Effector memory CD4-positive, alpha-beta T cell (primary cell): ENCODE measurements at places on chromosomes 6 and 20.

GRCh38 chr6:133198725-133199124 is 42.4 kb upstream of the EYA4 start:
- no peak for DNase-seq

- DNase-seq = no peak
These were observed 37.5 kb downstream of the MAK start for GRCh38 chr6:10800810-10801209.

GRCh38 chr20:35721621-35722020 is 20.4 kb downstream of the RBM39 start:
- no peak for DNase-seq

- DNase-seq = no peak
These were observed 314.0 kb upstream of the RSPO3 start for GRCh38 chr6:126804332-126805064.

- no peak for DNase-seq
These were observed 214.0 kb downstream of the ZFAND3 start for GRCh38 chr6:38033442-38033982.

DNA sequence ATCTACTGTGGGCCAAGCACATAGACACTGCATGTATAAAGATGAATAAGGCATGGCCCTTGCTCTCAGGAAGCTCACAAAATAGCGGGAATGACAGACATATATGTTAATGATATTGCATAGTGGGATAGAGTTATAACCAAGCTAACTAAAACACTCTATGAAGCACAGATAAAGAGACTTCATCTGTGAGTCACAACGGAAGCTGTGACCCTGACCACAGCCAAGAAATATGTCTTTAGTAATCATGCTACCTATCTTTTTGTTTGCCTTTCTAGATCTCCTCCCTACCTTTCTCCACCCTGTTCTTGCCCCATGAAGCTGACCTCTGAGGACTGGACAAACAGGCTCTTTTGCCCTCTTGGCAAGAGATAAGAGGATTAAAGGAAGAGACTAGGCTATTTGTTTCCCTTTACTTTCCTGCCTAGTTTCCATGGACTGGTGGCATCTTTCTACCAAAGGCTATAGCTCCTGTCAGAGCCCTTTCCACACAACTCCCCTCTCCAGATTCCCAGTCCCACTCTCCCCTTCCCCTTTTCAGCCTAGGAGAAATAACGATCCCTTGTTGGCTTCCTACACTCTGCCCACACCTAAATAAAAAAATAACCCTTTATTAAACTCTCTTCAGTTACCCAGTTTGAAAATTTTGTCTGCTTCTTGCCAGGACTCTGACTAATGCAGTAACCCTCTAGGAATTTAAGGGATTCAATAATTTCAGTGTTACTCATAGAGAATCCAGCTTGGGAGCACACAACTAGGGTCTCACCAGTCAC is 504.9 kb upstream of the MARCKS start:
- DNase-seq = no peak

GRCh38 chr6:142537612-142538478 is 236.0 kb downstream of the ADGRG6 start:
- DNase-seq = no peak

DNA sequence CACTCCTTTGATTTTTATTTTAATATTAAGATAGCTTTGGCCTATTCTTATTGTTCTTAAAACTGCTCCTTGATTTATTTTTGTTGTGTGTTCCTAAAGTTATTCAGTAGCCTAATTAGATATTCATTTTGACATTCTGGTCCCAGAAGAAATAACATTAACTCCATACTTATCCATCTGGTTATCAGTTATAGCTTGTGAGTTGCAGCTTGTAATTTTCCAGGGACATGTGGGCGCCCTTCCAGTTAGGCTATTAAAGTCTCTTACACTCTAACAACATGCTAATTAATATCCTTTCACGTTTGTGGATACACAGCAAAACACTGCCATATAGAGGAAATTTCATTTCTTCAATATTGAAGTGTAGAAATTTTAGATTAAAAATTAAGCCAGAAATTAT is 987.5 kb downstream of the HACE1 start:
- no peak for DNase-seq

DNA sequence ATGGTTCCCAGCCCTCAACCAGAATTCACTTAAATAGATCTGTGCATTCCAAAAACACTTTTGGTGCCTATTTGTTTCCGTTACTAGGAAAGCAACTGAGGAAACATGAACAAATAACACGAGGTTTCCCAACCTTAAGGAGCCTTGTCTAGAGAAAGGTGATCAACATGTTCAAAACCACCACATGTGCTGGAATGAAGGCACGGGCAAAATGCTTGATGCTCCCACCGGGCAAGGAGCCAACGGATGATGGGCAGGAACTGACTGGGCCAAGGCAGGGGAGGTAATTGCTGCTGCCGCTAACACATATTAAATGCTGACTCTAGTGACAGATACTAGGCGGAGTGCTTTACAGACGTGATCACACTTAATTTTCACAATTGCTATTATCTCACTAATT is 2.5 kb downstream of the MYLK4 start:
- no peak for DNase-seq

GRCh38 chr6:68638230-68638900 is 3.3 kb downstream of the ADGRB3 start:
- no peak for DNase-seq

- DNase-seq = no peak
These were observed 28.6 kb downstream of the CEP43 start for GRCh38 chr6:167027772-167028171.

- no peak for DNase-seq
These were observed 33.6 kb upstream of the NOP56 start for GRCh38 chr20:2618815-2619214.

GRCh38 chr20:16444057-16444777 is 129.0 kb downstream of the KIF16B start:
- no peak for DNase-seq

- no peak for DNase-seq
These were observed 1643.3 kb downstream of the GRIK2 start for GRCh38 chr6:103036846-103037245.

GRCh38 chr6:37717836-37718251 is 20.2 kb upstream of the MDGA1 start:
- DNase-seq = no peak

DNA sequence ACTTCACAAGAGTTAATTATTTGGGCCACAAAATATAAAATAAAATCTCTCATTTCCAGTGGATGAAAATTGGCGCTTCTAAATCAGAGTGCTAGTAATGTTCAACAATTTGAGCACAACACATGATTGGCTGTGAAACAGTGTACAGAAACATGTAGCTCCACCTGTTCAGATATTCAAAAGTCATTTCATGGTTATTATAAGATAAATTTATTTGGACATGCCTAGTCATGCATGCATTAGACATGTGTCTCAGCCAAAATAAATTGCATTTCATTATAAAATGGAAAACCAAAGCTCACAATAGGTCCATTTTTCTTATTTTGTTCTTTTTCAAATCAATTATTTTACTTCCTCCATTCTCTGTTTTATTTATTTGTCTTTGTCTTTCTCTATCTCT is 374.8 kb downstream of the LMBRD1 start:
- no peak for DNase-seq

DNA sequence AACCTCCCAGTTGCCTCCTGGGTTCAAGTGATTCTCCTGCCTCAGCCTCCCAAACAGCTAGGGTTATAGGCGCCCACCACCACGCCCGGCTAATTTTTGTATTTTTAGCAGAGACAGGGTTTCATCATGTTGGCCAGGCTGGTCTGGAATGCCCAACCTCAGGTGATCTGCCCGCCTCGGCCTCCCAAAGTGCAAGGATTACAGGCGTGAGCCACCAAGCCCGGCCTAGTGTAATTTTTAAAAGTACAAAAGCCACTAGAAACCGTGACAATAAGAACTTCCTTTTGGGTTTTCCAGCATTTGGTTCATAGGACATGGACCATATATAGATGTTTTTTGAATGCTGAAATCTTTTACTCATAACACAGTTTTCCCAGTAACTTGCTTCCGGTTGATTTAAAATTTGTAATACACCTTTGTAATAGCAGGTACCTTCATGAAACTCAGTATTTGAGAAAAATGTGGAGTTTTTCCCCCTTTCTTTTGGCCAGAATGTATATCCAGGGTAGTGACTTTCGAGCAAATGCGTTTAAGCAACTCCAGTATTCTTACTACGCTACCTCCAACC is 467 bp downstream of the PXT1 start:
- no peak for DNase-seq

DNA sequence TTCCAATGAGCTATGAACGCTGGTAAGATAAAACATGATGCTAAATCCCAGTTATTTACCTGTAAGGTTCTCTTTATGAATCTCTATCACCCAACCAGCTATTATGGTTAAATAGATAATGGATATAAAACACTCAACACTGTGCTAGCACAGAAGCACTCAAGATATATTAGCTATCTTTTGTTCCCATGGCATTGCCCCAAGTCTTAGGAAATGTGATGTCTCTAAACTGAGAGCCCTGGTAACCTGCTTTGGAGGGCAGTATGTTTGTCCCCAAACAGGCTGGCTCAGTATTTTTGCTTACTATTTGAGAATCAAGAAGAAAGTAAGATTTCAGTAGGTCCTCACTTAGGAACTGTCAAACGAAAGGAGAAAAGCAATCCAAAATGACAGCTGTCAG is 90.5 kb downstream of the BTBD9 start:
- no peak for DNase-seq

DNA sequence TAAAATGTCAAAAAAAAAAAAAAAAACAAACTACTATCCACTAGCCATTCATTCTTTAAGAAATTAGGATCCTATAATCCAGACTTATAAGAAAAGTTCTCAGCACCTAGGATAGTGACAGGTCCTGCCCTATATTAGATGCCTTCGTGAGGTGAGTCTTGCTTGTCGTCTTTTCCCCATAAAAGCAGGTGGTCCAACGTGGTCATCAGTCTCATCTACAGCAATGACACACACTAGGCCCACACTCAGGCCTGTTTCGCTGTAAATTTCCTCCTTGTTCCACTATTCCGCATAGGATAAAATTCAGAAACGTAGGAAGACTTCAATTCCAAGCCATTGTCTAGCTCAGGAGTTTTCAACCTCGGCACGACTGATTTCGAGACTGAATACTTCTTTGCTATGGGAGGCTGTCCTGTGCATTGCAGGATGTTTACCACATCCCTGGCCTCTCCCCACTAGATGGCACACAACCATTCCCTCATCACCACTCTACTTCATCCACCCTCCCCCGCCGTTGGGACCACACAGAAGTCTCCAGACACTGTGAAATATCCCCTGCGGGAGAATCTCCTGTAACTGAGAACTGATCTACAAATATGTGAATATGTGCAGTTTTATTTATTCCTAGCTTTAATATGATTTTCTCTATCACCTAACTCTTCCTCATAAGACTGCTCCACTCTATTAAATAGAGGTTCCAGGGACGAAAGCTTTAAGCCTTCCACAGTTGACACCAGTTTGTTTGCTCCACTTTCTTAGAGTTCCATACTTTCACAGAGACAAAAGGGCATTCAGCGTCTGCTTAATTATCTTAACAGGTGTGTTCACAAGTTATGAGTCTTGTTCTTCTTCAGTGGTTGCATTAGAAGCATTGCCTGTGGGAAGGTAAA is 346.3 kb downstream of the BMP2 start:
- no peak for DNase-seq

DNA sequence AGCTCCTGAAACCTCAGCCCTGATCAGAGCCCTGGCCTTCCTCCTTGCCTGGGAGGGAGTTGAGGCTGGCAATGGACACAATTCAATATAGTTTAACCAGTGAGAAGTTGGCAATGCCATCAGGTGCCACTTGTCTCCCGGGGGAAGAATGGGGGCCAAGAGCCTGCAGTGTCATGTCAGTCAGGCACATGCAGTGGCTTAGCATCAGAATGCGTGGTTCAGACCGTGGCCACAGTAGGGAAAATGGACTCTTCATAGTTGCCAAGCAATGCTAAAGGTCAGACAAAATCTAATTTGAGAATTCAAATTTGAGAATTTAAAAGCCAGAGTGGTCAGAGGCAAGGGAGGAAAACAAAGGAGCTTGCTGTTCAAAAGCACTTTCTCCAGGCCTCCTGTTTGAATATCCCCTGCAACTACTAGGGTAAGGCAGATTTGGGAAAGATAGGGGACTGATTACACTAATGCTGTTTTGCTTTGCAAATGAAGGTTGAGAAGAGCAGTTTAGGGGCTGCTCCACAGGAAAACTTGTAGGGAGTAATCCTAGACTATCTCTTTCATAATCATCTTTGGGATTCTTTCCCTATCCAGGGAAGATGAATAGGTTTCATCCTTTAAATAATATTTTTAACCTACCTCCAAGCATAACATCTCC is 33.1 kb upstream of the CLIC5 start:
- DNase-seq = no peak

- DNase-seq = no peak
These were observed 54.2 kb upstream of the OPRM1 start for GRCh38 chr6:153984811-153985210.

DNA sequence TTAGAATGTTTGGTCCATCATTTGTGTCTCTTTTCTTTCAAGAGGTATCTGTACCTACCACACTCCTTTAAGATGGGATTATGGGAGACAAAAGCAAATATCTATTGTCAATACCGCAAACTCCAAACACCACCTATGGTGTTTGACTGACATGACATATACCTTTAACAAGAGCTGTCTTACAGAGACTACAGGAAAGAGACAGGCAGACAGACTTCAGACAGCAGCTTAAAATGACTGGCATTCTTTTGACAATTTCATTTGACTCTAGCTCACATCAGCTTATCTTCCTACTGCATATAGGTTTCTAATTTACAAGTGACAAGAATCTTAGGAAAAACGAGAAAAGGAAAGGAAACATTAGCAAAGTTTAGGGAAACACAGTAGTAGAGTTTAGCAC is 256.0 kb upstream of the TFAP2D start:
- no peak for DNase-seq

DNA sequence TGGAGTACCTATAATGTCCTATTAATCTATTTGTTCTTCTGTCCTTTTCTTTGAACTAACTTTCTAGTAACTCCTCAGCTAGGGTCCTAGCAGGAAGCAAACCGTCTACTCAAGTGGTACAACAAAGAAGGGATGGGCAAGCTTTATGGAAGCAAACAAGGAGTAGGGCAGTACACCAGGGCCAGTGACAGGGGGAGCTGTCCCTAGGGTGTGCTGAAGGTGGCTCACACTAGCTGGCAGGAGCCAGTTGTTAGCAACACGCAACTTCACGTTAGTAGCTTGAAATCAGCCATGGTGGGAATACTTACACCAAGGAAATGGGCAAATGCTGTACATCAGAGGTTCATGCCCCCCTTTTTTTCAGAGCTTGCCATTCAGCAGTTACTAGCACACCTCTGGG is 74.0 kb upstream of the EYA2 start:
- no peak for DNase-seq

DNA sequence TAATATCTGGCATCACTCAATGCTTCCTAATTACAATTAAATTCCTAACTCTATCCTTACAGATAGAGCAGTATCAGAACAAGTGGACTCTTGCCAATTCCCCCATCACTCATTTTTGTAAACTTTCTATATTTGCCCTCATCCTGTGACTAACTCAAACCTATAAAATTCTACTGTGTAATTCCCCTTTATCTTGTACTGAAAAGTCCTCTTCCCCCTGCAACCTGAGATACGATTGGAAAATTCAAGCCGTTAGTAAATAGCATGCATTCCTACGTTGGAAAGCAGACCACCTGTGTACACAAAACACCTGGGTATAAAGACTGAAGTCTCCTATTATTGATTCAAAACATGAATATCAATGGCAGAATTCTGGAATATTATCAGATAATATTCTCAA is 70.4 kb upstream of the KCNQ5 start:
- no peak for DNase-seq
